Thyroid gland (tissue), 4 donors: ENCODE measurements at places on chromosomes 2 and 18.

DNA sequence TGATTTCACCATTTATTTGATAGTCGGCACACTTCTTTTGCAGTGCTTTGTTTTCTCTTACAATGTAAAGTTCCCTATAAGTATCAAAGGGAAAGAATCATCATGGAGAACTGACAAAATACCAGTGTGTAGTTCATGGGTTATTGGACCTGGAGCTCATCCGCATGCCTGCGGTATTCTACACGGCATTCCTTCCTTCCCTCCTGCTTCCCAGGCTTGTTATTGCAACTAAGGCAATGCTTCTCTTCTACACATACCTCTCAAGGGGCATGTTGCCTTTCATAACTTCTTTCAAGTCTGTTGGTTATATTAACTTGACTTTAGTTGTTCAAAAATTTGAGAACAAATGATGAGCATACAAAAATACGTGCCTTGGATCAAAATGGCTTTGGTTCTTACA is 24.3 kb upstream of the FAP start:
- DNase-seq, result no peak

GRCh38 chr2:195495351-195495750 is 161.7 kb upstream of the SLC39A10 start:
- no peak for DNase-seq

DNA sequence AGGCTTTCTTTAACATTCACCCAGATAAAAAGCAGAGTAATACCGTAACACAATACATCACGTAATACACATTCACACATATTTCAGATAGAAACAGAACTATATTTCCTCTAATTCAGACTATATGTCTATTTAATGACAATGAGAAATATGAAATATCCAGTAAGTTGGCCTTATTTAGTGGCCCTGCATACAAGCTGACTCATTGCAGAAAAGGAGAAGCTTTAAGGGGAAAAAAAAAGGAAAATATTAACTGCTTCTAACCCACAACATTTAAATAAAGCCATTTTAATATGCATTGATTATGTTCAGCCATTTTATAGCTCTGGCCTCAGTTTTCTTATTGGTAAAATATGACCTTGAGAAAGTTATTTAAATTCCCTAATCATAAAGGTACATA is 94.8 kb downstream of the PPP1R1C start:
- no peak for DNase-seq

- no peak for DNase-seq
Measured at GRCh38 chr18:49647496-49648168, 85.8 kb downstream of the LIPG start.

GRCh38 chr2:25226827-25227226 is 58.4 kb upstream of the POMC start:
- DNase-seq, result no peak

GRCh38 chr2:98453531-98453930 is 8.9 kb downstream of the INPP4A start:
- DNase-seq, result no peak

DNA sequence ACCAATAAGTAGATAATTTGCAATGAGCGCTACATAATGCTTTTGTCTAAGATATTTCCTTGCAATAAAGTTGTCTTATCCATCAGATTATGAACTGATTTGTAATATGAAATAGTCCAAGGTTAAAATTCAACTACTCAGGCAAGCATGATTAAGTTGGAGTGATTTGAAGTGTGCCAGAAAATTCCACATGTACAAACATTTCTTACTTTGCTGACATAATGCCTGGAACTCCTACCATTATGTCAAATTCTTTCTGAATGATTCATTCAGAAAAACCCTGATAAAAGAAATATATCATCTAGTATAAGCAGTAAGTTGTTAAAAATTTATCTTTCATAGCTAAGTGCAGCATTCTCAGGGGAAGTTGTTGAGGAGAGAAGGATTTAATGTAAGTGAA is 87.3 kb downstream of the CBLN2 start:
- no peak for DNase-seq

DNA sequence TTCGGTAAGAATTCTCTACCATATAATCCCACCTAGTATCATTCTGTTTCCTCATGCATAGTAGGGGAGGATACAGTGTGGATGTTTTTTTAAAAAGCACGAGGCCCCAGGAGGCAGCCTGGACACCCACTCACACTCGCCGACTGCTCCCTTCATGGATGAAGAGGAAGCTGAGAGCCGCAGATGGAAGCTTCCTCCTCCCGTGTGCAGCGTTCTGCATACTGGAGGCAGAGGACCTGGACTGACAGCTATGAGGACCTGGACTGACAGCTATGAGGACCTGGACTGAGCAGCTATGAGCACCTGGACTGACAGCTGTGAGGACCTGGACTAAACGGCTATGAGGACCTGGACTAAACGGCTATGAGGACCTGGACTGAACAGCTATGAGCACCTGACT is 234.4 kb downstream of the NDUFA10 start:
- peak; percentile 38 for DNase-seq

DNA sequence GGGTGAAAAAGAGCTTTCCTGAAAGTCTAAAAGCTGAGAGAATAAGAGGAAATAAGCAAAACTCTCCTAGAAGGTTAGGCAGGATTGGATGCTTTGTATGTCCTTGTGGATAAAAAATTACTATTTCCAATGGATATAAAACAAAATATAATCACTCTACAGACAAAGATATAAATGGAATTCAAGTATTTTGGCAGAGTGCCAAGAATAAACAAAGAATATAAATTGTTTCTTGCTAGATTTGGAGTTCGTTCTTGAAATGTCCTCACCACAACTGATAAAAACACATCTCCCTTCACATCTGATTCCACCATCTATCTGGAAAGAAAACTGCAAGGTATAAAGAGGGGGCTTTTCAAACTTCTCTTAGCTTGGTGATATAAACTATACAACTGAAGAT is 13.3 kb downstream of the SULT1C3 start:
- no peak for DNase-seq

DNA sequence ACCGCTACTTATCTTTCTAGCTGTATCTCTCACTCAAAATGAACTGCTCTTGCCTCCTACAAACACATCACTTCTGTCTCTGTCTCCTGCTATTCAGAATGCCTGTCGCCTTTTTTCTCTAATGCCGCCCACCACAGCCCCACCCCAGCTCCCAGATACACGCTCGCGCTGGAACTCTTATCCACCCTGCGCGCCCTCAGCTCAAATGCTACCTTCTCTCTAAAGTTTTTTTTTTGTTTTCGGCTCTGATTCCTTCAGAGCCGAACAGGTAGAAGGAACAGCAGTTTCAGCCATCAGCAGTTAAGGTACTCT is 3.9 kb upstream of the SOS1 start:
- peak; percentile 17 for DNase-seq

DNA sequence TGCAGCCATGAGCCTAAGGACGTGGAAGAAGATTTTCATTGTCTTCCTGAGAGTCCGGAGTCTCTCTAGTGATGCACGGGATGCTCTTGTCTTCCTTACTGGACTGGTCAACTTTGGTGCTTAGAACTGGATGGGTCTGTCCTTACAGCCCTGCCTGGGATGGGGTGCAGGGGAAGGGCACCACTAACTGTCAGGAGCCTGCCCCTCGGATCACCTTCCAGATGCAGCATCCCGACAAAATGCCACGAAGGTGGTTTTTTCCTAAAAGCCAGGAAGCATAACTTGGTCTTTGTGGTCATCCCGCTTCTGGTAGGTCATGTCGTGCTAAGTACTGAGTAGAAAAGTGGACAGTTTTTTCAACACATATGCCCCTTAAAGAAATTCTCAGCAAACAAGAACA is 207.4 kb upstream of the TWIST2 start:
- no peak for DNase-seq

- DNase-seq, result no peak
Measured at GRCh38 chr2:238995634-238996033, 147.7 kb downstream of the TWIST2 start.

DNA sequence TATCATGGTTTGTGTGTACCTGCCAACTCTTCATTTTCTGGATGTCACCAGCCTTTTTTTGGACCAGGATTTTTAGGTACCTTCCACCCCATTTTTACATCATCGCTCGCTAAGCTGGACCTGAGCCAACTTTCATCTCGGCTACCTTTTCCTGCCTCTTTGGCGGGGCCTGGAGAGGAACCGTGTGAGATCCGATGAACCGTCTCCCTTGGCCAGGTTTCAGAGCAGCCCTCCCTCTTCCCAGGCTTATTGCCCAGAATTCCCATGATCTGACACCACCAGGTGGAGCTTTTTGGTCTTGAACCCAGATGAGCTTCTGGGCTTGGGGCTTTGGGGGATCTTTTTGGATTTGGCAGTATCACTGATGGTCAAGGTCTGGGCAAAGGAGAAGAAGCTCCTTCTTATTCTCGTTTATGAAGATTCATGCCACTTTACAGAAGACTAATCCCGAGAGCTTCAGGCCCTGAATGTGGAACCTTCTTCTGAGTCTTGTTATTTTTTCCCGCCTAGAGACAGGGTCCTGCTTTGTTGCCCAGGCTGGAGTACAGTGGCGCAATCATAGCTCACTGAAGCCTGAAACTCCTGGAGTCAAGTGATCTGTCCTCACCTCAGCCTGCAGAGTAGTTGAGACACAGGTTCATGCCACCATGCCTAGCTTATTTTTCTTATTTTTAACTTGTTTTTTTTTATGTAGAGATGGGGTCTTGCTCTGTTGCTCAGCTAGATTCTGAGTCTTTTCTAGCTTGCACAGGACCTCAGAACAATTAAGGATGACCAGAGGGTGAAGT is 50.4 kb downstream of the GATA6 start:
- DNase-seq, result peak; percentile 74
